ENCODE measurements at places on chromosomes 7 and 10.

GRCh38 chr7:74655768-74656440 is 1.6 kb upstream of the GTF2I start:
- H3K27me3 ChIP-seq: no peaks in the 10 kb centered on the region
- peak overlapping the region; percentile 93 for H3K27ac ChIP-seq
- peaks cover 52% of the 10 kb centered on the region for H3K4me1 ChIP-seq
- peak; percentile 13 for DNase-seq

- DNase-seq: no peak
- no peaks in the 10 kb centered on the region for H3K27me3 ChIP-seq
- H3K27ac ChIP-seq: no peak overlapping the region
- H3K36me3 ChIP-seq: no peaks in the 10 kb centered on the region
Measured at GRCh38 chr7:41475801-41476459, 227.0 kb downstream of the INHBA start.

GRCh38 chr7:46835556-46835955 is 746.4 kb downstream of the TNS3 start:
- H3K4me1 ChIP-seq: no peaks in the 10 kb centered on the region
- H3K4me3 ChIP-seq: no peak overlapping the region
- DNase-seq: no peak
- H3K27ac ChIP-seq: no peak overlapping the region
- H3K27me3 ChIP-seq: no peaks in the 10 kb centered on the region

DNA sequence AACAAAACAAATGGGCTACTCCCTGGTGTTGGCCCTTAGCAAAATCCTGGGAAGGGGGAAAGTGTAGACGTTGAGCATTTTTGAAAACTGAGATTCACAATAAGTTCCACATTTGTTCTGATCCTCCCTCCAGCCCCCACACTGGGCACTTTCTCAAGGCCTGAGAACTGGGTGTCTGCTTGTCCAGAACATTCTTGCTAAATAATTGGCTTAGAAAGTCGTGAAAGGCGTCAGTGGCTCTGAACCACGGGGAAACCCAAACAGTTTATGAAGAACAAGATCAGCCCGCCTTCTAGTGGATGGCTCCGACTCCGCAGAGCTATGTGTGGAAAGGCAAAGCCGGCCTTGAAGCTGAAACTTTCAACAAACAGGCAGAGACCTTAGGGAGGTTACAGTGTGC is 370.1 kb downstream of the PRPF18 start:
- H3K4me3 ChIP-seq: no peak overlapping the region
- peaks cover 15% of the 10 kb centered on the region for H3K4me1 ChIP-seq
- H3K36me3 ChIP-seq: peaks cover 9% of the 10 kb centered on the region
- no peak overlapping the region for H3K27ac ChIP-seq
- peaks cover 27% of the 10 kb centered on the region for H3K27me3 ChIP-seq

- H3K27me3 ChIP-seq: peaks cover 27% of the 10 kb centered on the region
- DNase-seq: no peak
- H3K4me1 ChIP-seq: peaks cover 9% of the 10 kb centered on the region
- peak within 1 kb of the TSS; percentile 72 for H3K4me3 ChIP-seq
Measured at GRCh38 chr10:68231817-68232251, at the start of gene ATOH7. Gene ATOH7 (minus strand): TSS chr10:68232113. CDS start chr10:68231677, 436 bp downstream.

DNA sequence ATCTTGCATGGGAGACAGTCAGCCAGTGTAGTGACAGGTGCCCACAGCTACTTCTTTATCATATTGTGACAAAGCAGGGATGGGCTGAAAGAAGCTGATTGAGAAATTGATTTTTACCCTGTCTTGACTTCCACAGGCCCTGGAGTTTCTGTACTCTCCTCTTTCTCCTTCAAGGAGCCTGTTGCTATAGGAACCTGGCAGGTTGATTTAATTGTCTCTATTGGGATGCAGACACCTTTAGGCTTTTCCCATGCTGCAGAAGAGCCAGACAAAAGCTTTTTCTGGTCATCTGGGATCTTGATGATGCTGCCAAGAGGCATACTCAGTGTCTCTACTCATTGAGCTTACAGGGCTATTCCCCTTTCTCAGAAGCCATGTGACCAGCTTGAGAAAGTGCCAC is 754.8 kb downstream of the KCNMA1 start:
- H3K36me3 ChIP-seq: no peaks in the 10 kb centered on the region
- no peak overlapping the region for H3K27ac ChIP-seq
- DNase-seq: no peak
- H3K4me3 ChIP-seq: no peak overlapping the region

- no peak overlapping the region for H3K4me3 ChIP-seq
- no peaks in the 10 kb centered on the region for H3K4me1 ChIP-seq
- DNase-seq: no peak
- peaks cover 64% of the 10 kb centered on the region for H3K36me3 ChIP-seq
- no peak overlapping the region for H3K27ac ChIP-seq
Measured at GRCh38 chr7:104127204-104127603, 80.6 kb downstream of the ORC5 start.
